ENCODE measurements at places on chromosomes 7 and 10.
A peak's percentile ranks its signal among the peaks of the same experiment; 100 is the strongest.

DNA sequence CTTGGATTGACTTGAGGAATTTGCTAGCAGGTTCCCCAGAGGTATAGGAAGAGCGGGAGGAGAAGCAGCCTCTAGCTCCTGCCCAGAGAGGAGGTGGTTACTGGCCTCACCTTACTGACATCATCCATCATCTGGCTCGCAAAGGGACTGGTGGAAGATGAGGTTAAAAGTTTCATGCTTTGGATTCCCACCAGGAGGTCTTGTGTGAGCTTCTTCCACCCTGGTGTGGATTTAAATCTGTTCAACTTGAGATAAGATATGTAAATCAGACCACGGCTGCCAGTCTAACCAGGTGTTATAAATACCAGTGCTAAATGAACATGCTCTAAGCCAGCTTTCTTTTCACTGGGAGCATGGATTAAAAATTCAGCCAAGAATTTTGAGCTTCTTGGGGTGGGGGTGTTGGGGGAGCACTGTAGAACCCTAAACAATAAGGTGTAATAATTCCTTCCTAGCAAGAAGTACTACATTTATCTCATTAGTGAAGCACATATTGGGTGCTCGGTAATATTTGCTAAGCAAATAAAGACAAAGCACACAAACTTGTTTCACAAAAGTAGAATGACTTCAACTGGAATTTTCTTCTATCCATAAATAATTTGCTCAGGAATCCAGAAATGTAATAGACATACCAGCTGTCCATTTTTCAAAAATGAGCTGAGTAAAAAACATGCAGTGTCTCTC is 7.8 kb downstream of the PROSER2 start:
- DNase-seq = no peak

- peak; percentile 57 for DNase-seq
Measured at GRCh38 chr10:93006435-93007039, 54.1 kb upstream of the CYP26C1 start.

DNA sequence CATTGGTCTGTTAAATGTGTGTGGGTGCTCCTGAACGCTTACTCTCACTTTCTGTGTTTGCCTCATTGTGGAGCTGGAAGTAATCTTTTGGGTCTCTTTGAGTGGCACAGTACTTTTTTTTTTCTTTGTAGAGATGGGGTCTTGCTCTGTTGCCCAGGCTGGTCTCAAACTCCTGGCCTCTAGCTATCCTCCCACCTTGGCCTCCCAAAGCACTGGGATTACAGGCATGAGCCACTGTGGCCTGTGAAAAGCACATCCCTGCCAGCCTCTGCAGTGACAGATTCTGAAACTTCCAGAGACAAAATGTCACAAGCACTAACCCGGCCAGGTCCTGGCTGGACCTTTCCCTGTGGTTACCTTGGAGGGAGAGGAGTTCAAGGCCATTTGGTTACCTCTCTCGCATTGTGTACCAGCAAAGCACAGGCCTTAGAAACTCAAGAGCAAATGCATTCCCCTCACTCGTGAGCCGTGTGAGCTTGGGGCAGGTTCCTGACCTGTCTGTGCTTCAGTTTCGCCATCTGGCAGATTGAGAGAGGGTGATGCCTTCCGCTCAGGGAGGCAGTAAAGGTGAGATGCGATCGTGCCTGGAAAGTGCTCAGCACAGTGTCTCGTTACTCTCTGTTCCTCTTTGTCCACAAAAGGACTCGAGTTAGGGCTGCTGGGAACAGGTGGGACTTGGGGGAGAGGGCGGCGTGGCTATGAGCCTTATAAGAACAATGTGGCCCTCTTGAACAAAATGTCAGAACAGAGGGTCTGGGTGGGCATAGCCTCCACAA is 72.6 kb upstream of the SEPHS1 start:
- no peak for DNase-seq

DNA sequence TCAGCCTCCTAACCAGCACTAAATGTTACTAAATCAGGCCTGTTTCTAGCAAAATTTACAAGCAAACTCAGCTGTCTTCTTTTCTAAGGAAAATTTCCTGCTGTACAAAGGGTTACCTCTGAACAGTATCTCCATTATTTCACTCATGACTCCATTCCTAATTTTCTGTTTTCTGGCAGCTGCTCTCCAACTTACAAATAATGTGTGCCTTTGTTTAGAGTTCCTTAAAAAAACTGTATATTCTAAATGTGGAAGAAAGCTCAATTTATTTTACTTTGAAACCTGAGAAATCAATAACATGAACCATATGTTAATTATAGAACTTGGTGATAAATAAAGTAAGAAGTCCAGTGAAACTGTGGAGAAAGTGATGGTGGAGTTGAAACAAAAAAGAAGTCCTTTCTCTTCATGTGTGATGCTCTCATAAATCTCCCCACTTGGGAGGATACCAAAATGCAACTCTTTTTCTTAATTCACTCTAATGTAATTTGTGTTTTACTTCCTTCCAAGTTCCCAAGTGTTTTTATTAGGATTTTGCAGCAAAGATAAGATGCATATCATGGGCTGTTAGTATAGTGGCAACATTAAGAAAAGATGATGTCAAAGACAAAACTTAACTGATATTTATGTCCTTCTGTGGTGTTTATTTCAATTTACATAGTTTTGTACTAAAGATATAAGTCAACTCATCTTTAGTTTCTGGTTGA is 74.8 kb downstream of the CDK6 start:
- no peak for DNase-seq

DNA sequence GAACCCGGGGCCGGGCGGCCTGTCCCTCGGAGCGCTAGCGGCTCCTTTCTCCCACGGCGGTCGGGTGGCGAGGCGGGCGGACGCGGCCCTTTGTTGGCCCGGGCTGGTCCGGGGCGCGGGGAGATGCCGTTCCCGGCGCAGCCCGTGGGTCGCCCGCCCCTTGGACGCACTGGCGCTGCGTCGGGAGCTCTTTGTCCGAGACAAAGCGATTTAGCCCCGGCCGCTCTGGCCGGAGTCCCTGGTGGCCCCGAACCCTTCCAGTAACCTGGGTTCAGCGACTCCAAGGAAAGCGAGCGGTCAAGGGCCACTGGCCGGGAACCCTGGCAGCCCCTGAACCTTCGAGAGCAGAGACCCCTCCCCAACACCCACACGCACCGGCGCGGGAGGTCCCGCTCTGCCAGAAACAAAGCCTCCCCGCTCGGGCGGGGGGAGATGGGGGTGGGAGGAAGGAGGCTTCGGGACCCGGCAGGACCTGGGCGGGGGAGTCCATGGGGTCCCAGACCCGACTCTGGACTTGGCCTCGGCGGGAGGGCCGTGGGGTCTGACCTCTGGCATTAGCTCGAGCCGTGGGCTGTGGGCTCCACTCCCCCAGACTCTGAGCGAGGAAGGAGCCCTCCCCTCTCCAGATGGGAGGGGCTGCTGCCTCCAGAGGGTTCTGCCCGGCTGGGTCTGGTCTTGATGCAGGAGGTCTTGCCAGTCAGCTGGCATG is 836 bp downstream of the DPYSL4 start:
- DNase-seq = no peak

DNA sequence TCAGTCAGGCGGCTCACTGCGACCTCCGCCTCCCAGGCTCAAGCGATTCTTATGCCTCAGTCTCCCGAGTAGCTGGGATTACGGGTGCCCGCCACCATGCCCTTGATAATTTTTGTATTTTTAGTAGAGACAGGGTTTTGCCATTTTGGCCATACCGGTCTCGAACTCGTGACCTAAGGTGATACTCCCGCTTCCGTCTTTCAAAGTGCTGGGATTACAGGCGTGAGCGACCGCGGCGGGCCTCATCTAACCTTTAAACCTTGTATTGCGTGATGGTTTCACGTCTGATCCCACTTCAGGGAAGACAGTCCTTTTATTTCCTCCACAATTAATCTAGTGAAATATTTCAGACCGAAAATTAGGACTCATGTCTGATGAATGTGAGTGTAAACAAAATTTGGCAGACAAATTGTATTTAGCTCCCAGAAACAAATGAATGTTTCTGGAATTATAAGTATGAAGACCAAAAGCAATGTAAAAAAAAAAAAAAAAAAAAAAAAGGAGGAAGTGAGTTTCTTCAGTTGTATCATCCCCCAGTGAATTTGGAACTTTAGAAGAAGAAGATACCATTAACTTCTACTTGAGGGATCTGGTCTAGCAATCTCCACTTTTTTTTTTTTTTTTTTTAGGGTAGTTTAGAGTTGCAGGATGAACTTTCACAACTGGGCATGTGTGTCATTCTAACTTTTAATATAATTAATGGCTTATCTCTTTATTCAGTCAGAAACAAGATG is 1.6 kb downstream of the NUP42 start:
- DNase-seq = peak; percentile 21

- DNase-seq = no peak
Measured at GRCh38 chr10:96794836-96795733, 37.0 kb upstream of the LCOR start.

GRCh38 chr7:11625669-11626068 is 206.3 kb downstream of the THSD7A start:
- DNase-seq = no peak

DNA sequence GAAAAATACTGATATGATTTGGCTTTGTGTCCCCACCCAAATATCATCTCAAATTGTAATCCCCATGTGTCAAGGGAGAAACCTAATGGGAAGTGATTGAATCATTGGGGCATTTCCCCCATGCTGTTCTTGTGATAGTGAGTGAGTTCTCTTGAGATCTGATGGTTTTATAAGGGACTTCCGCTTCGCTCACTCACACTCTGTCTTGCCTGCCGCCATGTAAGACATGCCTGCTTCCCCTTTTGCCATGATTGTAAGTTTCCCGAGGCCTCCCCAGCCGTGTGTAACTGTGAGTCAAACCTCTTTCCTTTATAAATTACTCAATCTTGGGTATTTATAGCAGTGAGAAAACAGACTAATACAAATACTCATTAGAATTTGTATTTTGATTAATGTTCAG is 5.1 kb upstream of the MRPS17 start:
- no peak for DNase-seq

DNA sequence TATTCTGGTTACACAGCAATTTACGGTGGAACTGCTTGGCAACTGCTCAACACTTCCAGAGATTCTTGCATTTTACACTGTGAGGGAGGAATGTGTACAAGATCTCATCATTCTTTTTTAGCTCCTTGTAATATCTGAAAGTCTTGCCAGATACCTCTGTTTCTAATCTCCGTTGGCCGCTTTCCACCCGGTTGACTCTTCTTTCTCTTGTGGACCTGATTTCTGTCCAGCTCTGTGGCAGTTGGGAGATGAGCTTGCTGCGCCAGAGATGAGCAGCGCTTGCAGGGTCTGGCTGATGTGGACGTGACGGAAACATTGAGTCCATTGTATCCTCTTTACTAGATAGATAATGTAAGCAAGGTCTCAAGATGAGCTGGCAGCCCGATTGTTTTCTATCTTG is 27.6 kb downstream of the SPAG6 start:
- no peak for DNase-seq

- no peak for DNase-seq
Measured at GRCh38 chr10:120732067-120732466, 119.1 kb upstream of the WDR11 start.

- no peak for DNase-seq
Measured at GRCh38 chr7:144404946-144405345, 1.5 kb upstream of the NOBOX start.

DNA sequence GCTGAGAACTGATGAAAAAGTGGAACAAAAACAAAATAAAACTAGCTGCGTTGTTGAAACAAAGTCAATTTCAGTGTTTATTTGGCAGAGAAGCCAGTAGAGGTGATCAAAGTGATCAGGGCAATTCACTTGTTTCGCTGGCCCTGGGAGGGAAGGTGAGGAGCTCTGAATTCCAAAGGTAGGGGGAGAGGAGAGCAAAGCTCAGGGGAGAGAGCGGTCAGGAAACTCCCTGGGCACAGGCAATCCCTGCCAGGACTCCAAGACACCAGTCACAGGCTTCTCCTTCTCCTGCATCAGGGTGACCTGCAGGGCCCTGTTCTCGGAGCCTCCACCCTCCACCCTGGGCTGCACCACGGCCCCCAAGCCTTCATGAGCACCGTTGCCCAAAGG is 6.8 kb upstream of the KIAA1217 start:
- DNase-seq = no peak

DNA sequence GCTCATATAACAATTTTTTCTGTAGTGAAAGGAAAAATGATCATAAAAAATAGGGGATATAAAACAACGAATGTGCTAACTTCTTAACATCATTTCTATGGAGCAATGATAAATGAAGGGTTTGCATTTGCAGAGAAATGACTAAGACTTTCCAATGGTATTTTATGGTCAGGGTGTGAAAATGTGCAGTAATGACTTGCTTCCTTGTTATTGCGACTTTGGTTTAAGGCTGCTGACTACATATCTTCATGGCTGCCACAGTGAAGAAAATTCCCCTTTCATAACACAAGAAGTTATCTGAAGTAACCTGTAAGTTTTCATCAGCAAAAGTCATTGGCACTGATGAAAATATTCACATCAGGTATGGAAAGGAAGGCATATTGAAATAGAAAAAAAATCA is 166.1 kb upstream of the NRG3 start:
- DNase-seq = peak; percentile 73

DNA sequence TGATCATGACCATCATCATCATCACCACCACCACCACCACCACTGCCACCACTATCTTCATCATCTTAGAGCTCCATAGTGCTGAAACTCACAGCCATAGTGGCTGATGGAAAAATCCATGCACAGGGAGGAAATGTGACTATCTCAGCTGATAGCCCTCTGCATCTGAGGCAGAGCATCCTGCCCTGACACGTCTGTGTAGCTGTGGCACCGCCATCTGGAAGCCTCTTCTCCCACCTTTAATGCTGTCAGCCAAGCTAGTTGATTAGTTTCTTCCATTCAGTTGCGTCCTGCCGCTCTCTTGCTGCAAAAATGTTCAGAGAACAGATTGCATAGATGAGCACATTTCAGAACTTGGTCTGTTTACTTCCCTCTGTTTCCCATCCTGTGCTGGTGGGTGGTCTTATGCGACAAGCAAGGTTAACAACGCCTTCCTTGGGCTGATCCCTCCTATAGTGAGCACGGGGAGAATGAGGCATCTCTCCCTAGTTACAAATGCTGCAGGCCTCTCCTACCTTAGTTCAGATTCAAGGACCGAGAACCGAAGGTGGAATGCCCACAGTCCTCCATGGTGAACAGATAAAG is 478.6 kb downstream of the PLXNA4 start:
- DNase-seq = no peak

GRCh38 chr10:123521076-123521475 is 145.1 kb upstream of the GPR26 start:
- no peak for DNase-seq

DNA sequence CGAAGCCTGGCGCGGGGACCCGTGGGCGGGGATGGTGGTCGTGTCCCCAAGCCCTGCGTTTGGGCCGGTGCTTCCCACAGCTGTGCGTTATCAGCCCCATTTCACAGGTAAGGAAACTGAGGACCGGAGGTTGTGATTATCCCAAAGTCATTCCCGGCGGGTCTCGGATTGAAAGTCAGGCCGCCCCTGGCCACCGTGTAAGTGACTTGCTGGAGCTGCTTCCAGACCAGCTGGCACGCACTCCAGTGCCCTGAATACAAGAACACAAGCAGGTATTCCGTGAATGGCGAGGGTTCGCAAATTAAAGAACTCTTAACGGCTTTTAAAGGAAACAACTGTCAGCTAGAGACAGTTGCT is 675 bp upstream of the ATE1 start:
- DNase-seq = no peak

DNA sequence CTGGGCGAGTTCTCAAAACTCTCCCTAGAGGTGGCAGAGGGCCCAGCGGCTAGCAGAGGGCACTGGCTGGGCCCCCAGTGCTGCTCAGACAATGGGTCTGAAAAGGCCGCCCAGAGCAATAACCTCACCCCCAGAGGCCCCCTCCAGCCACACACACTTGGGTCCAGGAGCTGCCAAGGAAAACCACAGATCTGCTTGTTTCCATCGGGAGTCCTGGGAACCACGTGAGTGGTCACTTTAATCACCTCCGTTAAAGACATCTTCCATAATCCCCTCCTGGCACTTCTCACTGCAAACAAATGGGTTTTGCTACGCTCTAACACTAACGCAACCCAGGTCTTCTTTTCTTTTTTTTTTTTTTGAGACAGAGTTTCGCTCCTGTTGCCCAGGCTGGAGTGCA is 30.0 kb downstream of the NUDT1 start:
- no peak for DNase-seq
